OCI-M1 (cell line): ENCODE measurements at places on chromosomes 16 and 17.
A peak's percentile ranks its signal among the peaks of the same experiment; 100 is the strongest.

GRCh38 chr17:57599271-57600045, 145.6 kb downstream of the CCDC182 start:
- DNase-seq: peak; percentile 48

GRCh38 chr16:4303973-4304372, 11.9 kb upstream of the GLIS2 start:
- no peak for DNase-seq

DNA sequence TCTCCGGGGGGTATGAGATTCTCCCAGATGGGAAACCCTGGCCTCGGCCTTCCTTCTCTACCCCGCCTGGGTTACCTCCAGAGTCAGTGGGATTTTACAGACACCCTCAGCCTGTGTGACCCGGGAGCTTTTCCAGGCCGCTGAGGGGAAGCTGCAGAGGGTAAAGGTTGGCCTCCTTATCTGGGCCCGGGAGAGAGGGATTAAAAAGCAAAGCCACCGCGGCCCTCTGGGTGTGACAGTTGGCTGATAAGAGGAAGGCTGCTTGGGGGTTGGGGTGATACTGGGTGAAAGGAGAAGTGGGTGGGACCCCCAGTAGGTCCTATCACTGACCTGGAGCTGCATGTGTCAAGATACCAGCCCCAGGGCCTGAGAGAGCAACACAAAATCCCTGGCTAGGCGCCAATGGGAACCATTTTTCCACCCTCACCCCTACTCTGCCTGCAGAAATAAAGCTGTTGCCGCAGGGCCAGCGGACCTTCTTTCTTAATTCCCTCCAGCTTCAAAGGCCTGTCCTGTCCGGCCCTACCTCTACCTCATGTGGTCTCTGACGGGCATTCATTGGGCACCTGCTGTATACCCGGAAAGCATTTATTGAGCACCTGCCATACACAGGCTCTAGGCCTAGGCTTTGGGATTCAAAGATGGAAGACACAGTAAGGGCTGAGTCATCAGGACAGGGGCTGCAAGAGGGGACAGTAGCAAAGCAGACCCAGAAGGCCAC, 77.6 kb upstream of the GSE1 start:
- DNase-seq: peak; percentile 98

GRCh38 chr17:72460711-72461110, 339.9 kb downstream of the SOX9 start:
- no peak for DNase-seq
